Stimulated activated CD8-positive, alpha-beta memory T cell treated with anti-CD3 and anti-CD28 coated beads, Interleukin-4, amount 100 ng/mL, for 4 hours (primary cell): ENCODE measurements at places on chromosomes 11 and 22.

DNA sequence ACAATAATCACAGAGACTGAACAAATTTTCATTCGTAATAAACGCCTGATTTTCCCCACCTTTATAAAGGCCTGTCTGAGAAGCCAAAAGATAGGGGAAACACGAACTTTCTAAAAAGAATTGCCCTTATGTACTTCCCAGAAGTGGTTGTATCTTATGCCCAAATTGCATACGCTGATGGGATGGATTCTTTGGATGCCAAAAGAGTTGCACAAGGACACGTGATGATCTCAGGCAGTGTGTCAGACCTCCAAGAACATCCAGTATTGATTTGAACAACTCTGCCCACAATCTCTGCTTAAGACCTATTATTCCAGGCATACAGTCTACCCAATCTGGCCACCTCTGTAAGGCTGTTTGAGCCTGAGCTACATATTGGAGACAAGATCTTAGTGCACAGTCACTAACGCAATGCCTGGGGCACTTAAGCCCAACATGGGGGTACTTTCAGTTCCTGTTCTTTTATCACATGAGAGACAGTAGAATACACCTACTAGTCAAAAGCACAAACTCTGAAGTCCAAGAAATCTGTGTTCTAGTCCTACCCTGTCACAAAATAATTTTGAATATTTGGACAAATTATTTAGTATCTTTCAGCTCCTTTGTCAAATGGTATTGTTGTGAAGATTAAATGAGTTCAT lies 38.9 kb downstream of the OR10A6 start:
- DNase-seq: no peak

GRCh38 chr11:66365166-66365565 lies 6.4 kb downstream of the SLC29A2 start:
- no peak for DNase-seq

GRCh38 chr11:103584021-103584420 lies 452.4 kb upstream of the DDI1 start:
- DNase-seq: no peak

DNA sequence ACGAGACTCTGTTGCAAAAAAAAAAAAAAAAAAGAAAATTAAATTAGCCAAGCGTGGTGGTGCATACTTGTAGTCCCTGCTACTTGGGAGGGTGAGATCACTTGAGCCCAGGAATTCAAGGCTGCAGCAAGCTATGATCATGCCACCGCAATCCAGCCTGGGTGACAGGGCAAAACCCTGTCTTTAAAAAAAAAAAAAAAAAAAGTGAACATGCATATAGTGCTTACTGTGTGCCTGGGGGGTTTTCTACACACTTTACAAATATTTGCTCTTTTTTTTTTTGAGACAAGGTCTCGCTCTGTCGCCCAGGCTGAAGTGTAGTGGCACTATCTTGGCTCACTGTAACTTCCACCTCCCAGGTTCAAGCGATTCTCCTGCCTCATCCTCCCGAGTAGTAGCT lies 12.9 kb downstream of the TPST2 start:
- DNase-seq: no peak

GRCh38 chr11:126782810-126783209 lies 217.8 kb downstream of the KIRREL3 start:
- DNase-seq: no peak

DNA sequence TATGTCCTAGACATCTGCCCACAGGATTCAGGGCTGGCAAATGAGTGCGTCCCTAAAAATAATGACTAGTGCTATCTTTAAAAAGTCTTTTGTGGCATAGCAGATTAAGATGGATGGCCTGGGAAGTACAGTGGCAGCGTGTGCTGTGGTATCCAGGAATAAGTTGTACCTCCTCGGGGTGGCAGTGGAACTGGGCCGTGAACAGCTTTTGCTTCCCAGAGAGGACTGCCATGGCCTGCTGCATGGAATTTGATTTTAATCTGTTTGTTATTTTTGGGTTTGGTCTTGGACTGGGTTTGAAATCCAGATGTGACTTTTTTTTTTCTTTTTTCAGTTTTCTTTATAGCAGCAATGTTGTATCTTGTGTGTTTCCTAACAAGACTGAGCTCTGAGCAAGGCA lies 71.3 kb upstream of the PARVG start:
- DNase-seq: no peak

- peak; percentile 54 for DNase-seq
Measured at GRCh38 chr11:66022401-66023185, 3.7 kb downstream of the CATSPER1 start.

DNA sequence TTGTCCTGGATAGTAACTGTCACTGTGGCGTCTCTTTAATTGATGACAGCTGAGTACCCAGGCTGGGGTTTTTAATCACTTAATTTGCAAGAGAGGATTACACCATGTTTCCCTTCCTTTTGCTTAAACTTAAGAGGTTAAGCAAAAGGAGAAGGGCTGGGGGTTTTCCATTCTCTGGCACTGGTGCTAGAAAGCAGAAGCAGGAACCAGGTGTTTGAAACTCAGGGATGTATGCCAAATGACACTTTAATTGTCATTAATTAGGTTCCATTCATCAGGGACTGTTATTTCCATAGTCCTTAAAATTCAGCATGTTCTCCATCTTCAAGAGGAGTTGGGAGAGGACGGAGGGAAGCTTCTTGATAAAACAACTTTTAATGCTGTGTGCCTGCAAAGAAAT lies 746.2 kb downstream of the NELL1 start:
- no peak for DNase-seq

DNA sequence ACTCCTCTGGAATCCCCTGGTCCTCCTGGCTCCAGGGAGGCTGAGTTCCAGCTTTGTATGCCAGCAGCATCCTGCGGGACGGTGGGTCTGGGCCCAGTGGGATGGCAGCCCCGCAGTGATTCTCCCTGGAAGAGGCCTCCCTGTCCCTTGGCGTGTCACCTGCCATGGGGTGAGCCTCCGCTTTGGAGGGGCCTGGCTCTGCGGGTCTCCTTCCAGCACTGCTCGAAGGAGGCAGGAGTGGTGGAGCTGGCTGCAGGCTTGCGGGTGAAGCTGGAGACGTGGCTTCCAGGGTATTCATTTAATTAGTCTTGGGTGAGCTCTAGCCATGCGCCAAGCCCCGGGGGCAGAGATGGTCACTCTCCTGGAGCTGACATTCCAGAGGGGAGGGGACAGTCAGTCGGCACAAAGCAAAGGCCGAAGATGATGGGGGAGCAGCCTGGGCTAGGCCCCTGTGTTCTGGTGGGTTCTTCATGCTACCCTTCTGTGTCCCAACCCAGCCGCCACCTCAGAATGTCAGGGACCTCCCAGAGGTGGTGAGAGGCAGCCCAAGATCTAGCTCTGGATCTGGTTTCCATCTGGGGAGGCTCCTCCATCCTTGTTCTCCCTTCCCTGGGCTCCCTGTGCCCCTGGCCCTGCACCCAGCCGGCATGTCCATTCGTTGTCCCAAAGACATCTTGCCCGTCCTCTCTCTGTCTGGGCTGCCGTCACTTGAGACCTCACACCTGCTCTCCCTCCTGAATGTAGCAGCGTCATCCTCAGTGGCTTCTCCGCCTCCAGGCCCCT lies 1332.5 kb downstream of the BRD1 start:
- no peak for DNase-seq

GRCh38 chr22:22953791-22954190 lies 66.2 kb downstream of the IGLL5 start:
- no peak for DNase-seq

DNA sequence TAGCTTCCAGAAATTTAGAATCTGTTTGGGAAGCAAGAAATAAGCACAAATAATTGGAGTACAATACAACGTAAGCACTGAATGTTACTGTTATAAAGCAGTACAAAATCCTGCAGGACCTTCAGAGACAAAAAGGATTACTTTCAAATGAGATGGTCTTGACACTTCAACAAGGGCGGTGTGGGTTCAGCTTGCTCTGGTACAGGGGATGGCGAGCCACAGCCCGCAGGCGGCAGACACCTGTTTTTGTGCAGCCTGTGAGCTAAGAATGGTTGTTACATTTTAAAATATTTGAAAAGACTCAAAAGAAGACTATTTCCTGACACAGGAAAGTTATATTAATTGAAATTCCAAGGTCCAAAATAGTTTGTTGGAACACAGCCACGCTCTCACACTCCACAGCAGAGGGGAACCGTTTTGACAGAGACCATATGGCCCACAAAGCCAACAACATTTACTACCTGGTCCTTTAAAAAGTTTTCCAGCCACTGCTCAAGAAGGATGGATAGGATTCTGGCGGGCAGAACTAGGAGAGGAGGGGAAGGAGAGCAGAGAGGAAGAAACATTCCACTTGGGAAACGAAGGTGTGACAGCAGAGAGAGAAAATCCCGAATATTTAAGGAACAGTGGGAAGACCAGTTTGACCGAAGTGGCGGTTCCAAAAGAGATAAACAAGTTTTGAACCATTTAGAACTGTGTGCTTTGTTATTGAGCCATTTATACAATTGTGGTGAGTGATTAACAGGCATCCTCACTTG lies 6.3 kb downstream of the PRDM10 start:
- DNase-seq: no peak

- DNase-seq: no peak
Measured at GRCh38 chr22:47802421-47802820, 1040.0 kb downstream of the TBC1D22A start.

- DNase-seq: no peak
Measured at GRCh38 chr11:2716376-2717095, 16.7 kb upstream of the KCNQ1OT1 start.

GRCh38 chr11:126345759-126346585 lies 9.5 kb upstream of the ST3GAL4 start:
- DNase-seq: no peak

GRCh38 chr11:110471371-110471770 lies 41.6 kb downstream of the FDX1 start:
- DNase-seq: no peak

GRCh38 chr22:20154602-20155187 lies 3.8 kb upstream of the CCDC188 start:
- no peak for DNase-seq

DNA sequence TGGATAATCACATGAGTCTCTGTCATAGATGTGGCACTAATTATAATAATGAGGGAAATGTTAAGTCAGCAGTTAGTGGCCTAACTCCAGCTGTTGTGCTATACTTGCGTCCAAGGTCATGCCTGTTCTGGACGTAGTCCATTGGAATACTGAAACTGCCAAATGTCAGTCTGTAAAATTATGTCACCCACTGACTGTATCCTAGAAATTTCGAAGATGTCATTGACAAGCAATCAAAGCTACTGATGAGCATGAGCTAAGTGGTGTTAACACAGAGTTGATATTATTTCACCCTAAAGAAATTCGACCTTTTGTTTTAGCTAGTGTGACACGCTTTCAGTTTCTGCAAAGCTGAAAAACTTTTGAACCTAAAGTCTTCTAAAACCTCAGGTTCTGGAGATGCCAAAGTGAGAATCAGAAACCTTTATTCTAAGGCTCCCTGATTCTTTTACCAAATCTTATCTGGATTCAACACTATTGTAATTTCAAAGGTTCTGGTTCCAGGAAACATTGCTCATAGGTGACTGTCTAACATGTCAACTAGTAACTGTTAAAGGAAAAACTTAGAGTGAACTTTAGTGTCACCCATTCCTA lies 14.9 kb upstream of the ME3 start:
- DNase-seq: no peak

- DNase-seq: no peak
Measured at GRCh38 chr11:125263268-125263790, 98.8 kb downstream of the PKNOX2 start.

GRCh38 chr11:97703851-97704250 lies 1314.0 kb downstream of the JRKL start:
- no peak for DNase-seq

DNA sequence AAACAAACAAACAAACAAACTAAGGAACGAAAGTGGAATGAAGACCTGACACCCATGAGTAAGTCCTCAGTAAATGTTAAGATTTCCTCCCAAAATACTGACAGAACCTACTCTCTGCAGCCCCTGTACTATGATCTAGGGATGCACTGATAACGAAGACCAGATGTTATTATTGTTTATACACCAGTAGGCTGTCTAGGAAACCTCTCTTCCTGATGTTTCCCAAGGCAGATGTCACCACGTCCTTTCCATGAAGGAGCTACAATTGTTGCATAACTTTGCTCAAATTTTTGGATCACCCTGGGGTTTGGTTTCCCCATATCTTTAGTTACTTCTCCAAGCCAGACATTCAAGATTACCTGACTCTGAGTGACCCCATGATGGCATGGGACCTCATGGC lies 340.7 kb downstream of the MIAT start:
- no peak for DNase-seq

GRCh38 chr11:119706887-119707286 lies 22.1 kb downstream of the NECTIN1 start:
- no peak for DNase-seq

DNA sequence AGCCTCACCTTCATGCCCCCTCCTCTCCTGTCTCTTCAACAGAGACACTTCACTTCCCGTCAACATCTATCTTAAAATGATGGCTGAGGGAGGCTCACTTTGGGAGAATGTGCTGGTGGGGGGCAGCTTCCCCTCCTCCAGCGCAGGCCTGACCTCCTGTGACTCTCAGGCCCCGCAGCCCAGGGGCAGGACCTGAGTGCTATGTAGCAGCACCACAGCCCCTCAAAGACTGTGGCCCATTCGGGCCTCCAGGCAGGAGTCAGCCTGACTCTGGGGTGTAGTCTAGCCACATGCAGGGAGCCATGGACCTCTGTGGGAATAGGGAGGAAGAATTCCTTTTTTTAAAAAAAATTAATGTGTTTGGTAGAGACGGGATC lies 43.7 kb downstream of the DKK3 start:
- DNase-seq: no peak

- DNase-seq: no peak
Measured at GRCh38 chr11:71580057-71581003, 2.3 kb downstream of the KRTAP5-11 start.

DNA sequence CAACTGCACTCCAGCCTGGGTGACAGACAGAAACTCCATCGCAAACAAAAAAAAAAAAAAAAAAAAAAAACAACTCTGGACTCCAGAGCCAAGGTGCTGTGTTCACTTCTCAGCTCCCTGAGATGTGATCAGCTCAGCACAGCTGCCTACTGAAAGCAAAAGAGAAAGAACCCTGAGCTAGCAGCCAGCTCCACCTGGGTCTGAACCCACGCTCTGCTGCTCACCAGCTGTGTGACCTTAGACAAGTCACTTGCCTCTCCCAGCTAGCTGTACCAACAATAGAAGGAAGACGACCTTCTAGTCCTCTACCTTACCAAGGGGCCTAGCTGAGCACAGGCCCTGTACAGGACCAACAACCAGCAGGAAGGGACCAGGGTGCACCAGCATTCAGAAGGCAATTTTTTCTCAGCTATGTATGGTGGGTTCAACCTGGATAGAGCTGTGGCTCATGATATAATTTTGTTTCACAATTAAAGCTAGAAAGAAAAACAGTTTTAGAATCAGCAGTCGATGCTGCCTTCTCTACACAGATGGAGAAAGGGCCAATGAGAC lies 3.8 kb downstream of the DGCR2 start:
- DNase-seq: no peak
